Mesenchymal stem cell (in vitro differentiated cells and primary cell): ENCODE measurements at places on chromosomes 12 and 14.

DNA sequence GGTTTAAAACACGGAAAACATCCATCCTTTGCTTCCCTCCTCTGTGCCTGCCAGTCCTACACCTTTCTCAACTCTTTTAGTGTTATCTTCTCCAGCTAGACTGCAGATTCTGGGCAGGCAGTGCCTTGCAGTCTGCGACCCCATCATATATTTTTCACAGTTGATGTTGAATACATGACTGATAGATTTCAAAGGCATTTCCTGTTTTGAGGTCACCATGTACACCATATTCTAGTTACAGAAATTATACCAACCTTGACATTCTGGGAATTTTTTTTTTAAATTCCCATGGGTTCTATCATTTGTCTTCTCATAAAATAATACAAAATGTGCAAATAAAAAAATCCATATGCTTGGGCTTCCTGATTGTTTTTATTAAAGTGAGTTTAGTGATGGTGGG, 16.6 kb downstream of the SOCS2 start:
- H3K27me3 ChIP-seq = no peaks in the 10 kb centered on the region
- no peak overlapping the region for H3K27ac ChIP-seq
- H3K4me1 ChIP-seq = no peaks in the 10 kb centered on the region
- no peaks in the 10 kb centered on the region for H3K36me3 ChIP-seq

GRCh38 chr12:122871851-122872780, 23.8 kb downstream of the VPS37B start:
- peaks cover 35% of the 10 kb centered on the region for H3K36me3 ChIP-seq
- H3K4me3 ChIP-seq = peak overlapping the region; percentile 69
- no peaks in the 10 kb centered on the region for H3K27me3 ChIP-seq
- DNase-seq = peak; percentile 86

- H3K4me1 ChIP-seq = peaks cover 19% of the 10 kb centered on the region
- H3K36me3 ChIP-seq = peaks cover 20% of the 10 kb centered on the region
- no peak within 1 kb of the TSS for H3K27ac ChIP-seq
- H3K4me3 ChIP-seq = peak within 1 kb of the TSS; percentile 63
- no peaks in the 10 kb centered on the region for H3K27me3 ChIP-seq
Measured at GRCh38 chr12:109093022-109093918, at the start of gene ALKBH2. Gene ALKBH2, minus strand, starts transcription at chr12:109093472. Its CDS starts 686 bp downstream, at chr12:109092786.

- no peaks in the 10 kb centered on the region for H3K4me1 ChIP-seq
- H3K36me3 ChIP-seq = no peaks in the 10 kb centered on the region
- H3K27ac ChIP-seq = no peak overlapping the region
- no peak for DNase-seq
Measured at GRCh38 chr12:25320123-25321006, 69.6 kb upstream of the KRAS start.

DNA sequence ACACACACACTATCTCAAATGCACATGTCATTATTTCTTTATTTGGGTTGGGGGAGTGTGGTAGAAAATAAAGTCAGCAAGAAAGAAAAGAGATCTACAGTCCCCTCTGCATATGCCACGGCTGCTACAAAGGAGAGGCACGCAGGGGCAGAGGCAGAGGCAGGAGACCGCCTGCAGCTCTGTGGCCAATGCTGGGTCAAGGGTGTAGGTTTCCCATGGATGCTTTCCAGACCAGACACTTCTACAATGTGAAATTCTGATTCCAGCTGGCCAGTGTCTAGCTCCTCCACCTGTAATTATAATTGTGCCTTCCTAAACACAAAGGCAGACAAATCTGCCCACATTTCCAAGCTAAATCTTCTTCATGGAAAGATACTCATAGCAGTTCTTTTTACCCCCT, 19.2 kb downstream of the VPS37B start:
- H3K4me1 ChIP-seq = peaks cover 38% of the 10 kb centered on the region
- no peak overlapping the region for H3K4me3 ChIP-seq
- DNase-seq = no peak
- H3K36me3 ChIP-seq = peaks cover 4% of the 10 kb centered on the region

GRCh38 chr14:104864267-104865080, 594 bp upstream of the CEP170B start:
- peaks cover 39% of the 10 kb centered on the region for H3K4me1 ChIP-seq
- H3K27me3 ChIP-seq = no peaks in the 10 kb centered on the region
- DNase-seq = no peak
- H3K36me3 ChIP-seq = peaks cover 3% of the 10 kb centered on the region

GRCh38 chr12:3603576-3603975, 112.6 kb downstream of the PRMT8 start:
- H3K4me1 ChIP-seq = peaks cover 2% of the 10 kb centered on the region
- H3K27ac ChIP-seq = no peak overlapping the region
- H3K36me3 ChIP-seq = no peaks in the 10 kb centered on the region
- no peak overlapping the region for H3K4me3 ChIP-seq

DNA sequence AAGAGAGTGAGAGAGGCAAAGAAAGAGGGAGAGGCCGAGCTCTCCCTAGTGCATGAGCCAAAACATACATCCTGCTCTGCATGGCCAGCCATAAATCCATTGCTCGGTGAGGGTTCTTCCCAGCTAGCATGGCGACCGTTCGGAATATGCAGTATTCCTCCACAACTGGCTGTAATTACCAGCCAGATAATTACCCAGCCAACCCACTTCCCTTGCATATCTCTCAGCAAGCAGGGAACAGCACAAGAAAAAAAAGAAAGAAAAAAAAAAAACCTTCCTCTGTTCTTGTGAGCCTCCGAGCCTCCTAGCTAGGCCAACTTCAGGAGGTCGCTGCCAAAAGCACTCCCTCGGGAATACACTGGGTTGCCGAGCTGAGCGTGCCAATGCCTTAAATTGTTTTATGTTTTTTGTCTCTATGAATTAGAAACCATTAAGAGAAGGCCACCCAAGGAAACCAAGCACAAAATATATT, 567.9 kb downstream of the MED13L start:
- H3K4me3 ChIP-seq = no peak overlapping the region
- no peaks in the 10 kb centered on the region for H3K27me3 ChIP-seq
- no peak for DNase-seq
- H3K4me1 ChIP-seq = no peaks in the 10 kb centered on the region
- no peaks in the 10 kb centered on the region for H3K36me3 ChIP-seq
- no peak overlapping the region for H3K27ac ChIP-seq

DNA sequence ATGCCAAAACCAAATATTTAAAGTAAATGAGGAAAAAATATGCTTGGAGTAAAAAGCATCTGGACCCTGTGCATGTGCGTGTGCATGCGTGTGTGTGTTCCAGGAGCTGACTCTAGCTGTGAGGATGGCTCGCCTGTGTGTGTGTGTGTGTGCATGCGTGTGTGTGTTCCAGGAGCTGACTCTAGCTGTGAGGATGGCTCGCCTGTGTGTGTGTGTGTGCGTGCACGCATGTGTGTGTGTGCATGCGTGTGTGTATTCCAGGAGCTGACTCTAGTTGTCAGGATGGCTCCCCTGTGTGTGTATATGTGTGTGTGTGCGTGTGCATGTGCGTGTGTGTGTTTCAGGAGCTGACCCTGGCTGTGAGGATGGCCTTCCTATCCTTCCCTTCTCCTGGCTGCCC, 357.7 kb downstream of the CACNA1C start:
- no peak overlapping the region for H3K27ac ChIP-seq
- no peaks in the 10 kb centered on the region for H3K36me3 ChIP-seq
- H3K4me1 ChIP-seq = peaks cover 1% of the 10 kb centered on the region
- no peak for DNase-seq
- no peak overlapping the region for H3K4me3 ChIP-seq
- H3K27me3 ChIP-seq = no peaks in the 10 kb centered on the region

GRCh38 chr12:23359975-23360701, 589.3 kb downstream of the SOX5 start:
- H3K27ac ChIP-seq = no peak overlapping the region
- no peaks in the 10 kb centered on the region for H3K4me1 ChIP-seq
- no peaks in the 10 kb centered on the region for H3K36me3 ChIP-seq
- no peak overlapping the region for H3K4me3 ChIP-seq
- no peaks in the 10 kb centered on the region for H3K27me3 ChIP-seq
- DNase-seq = peak; percentile 6

DNA sequence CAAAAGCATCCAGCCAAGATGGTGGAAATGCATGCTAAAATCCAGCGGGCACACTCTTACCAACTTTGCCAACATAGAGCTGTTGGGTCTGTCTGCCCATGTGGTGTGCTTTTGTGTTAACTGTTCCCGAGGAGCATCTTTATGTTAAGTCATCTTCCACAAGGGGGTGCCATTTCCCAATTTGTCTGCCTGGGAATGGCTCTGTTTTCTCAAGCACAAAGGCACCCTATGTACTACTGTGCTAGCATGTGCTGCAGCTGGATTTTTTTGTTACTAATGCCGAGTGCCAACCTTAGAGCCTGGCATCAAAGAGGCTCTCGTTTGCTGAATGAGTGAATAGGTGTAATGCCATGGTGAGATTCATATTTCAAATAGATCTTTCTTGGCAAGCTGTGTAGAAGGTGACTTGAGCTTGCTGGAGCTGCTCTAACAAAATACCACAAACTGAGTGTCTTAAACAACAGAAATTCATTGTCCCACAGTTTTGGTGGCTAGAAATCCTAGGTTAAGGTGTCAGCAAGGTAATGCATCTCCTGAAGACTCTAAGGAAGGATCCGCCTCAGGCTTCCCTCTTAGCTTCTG, 74.3 kb downstream of the TRHDE start:
- no peak overlapping the region for H3K4me3 ChIP-seq
- H3K27me3 ChIP-seq = no peaks in the 10 kb centered on the region
- no peaks in the 10 kb centered on the region for H3K36me3 ChIP-seq

- no peaks in the 10 kb centered on the region for H3K4me1 ChIP-seq
- H3K36me3 ChIP-seq = peaks cover 5% of the 10 kb centered on the region
- no peak overlapping the region for H3K27ac ChIP-seq
- DNase-seq = no peak
Measured at GRCh38 chr14:31703056-31703455, 141.9 kb downstream of the NUBPL start.

DNA sequence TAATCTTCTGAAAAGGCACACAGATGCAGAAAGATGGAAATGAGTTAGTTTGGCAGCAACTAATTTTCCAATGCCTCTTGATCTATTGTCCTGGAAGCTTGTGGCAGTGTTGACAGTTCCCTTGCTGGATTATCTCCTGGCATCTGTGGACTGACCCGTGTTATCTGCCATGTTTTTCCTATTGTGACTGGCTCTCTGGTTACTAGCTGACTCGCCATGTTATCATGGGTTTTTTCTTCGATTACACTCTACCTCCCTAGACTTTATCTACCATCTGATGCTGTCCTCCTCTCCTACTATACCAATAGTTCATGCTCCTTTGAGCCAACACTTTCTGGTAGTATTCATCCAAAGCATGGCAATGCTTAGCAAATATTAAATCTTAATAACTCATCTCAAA, 63.3 kb upstream of the FLRT2 start:
- no peak for DNase-seq
- no peak overlapping the region for H3K27ac ChIP-seq
- peaks cover 3% of the 10 kb centered on the region for H3K4me1 ChIP-seq
- no peaks in the 10 kb centered on the region for H3K36me3 ChIP-seq
- H3K27me3 ChIP-seq = no peaks in the 10 kb centered on the region

GRCh38 chr12:10128687-10129086, 1.3 kb downstream of the CLEC7A start:
- H3K27me3 ChIP-seq = no peaks in the 10 kb centered on the region
- DNase-seq = peak; percentile 41
- H3K4me3 ChIP-seq = no peak overlapping the region
- no peaks in the 10 kb centered on the region for H3K36me3 ChIP-seq
- H3K4me1 ChIP-seq = no peaks in the 10 kb centered on the region
